ENCODE measurements at places on chromosomes 2 and 18. TPM values are rescaled to one million over a fixed set of nuclear protein-coding genes. Genes with fewer than 3 reads are reported as not detected.

Gene IL1A
- not detected for total RNA-seq

DNA sequence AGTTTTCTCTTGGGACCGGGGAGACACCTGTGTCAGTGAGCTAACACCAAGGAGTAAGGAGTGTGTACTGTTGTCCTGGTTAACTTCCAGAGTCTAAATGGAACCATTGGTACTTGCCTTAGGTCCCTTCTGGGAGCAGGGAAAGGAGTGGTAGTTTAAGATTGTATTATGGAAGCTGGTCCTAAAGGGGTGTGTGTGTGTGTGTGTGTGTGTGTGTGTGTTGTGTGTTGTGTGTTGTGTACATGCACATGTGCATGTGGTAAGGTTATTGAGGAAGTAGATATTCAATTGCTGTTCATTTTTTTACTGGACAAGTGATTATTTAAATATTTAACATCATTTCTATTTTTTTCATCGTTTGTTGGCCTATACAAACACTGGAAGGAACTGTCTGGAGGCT, 1.4 kb downstream of the APLF start:
- no peak for DNase-seq

Gene FBXO48
- 0.92 TPM for total RNA-seq

DNA sequence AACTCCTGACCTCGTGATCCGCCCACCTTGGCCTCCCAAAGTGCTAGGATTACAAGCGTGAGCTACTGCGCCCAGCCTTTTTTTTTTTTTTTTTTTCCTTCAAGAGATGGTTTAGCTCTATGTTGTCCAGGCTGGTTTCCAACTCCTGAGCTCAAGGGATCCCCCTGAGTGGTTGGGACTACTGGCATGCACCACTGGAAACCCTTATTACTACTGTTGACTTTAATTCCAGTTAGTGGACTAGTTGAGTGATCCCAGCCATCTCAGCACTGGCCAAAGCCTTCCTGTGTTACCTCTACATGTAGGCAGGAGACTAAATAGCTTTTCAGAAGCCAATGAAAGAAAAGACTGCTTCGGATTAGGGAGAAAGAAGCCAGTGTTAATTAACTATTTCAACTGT, 8.1 kb upstream of the SSB start:
- no peak for DNase-seq

GRCh38 chr2:199923924-199924323, 12.8 kb downstream of the C2orf69 start:
- DNase-seq: no peak

- no peak for DNase-seq
These were observed 163.2 kb upstream of the CAVIN2 start for GRCh38 chr2:192010073-192010472.

GRCh38 chr2:194060269-194060668, 1596.8 kb upstream of the SLC39A10 start:
- no peak for DNase-seq

DNA sequence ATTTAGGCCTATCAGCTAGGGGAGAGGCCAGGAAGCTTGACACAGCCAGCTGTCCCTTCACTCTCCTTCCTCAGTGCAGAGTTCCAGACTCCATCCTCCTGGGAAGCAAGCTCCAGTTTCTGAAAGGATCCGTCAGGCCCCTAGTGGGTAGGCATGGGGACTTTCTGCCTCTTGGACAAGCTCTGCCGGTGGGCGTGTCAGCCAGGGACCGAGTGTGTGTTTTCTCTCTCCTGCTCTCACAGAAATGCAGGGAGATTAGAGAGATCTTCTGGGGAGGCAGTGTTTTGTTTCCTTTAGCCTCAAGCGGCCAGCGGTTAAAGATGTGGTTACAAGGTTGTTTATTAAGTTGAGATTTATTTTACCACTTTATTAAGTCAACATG, 29.9 kb upstream of the OTOS start:
- DNase-seq: peak; percentile 24
